Activated naive CD8-positive, alpha-beta T cell treated with anti-CD3 and anti-CD28 coated beads for 36 hours (primary cell): ENCODE measurements at places on chromosomes 11 and 22. TPM values are rescaled to one million over a fixed set of nuclear protein-coding genes. Genes with fewer than 3 reads are reported as not detected.

DNA sequence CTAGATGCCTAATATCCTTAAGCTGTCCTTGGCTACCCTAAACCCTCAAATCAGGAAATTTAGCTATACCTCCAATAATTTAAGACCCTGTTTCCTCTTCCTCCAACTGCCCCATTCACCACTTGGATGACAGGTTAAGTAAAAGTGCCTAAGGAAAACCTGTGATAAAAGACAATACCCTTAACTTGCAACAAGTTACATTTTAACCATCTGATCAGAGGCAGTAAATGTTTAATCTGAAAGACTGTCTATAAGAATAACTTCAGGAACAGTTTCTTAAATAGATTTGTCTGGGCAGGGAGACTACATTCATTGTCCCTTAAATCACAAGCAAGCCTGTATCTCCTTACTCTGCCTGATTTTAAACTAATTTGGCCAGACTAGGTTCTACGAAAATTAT is 129.1 kb downstream of the APOL5 start:
- no peak overlapping the region for H3K4me3 ChIP-seq
- no peak for DNase-seq
- H3K4me1 ChIP-seq = peaks cover 4% of the 10 kb centered on the region
- H3K36me3 ChIP-seq = no peaks in the 10 kb centered on the region

GRCh38 chr11:120424185-120424969 is 87.2 kb upstream of the GRIK4 start:
- no peak overlapping the region for H3K4me3 ChIP-seq
- peaks cover 4% of the 10 kb centered on the region for H3K36me3 ChIP-seq
- H3K27me3 ChIP-seq = no peaks in the 10 kb centered on the region
- H3K27ac ChIP-seq = no peak overlapping the region

TRPM5 gene
- total RNA-seq = not detected

GRCh38 chr11:36288442-36289225 is 590 bp downstream of the COMMD9 start:
- H3K36me3 ChIP-seq = peaks cover 6% of the 10 kb centered on the region
- H3K4me1 ChIP-seq = peaks cover 24% of the 10 kb centered on the region
- DNase-seq = no peak
- peaks cover under 1% of the 10 kb centered on the region for H3K27me3 ChIP-seq

APOBEC3G gene
- total RNA-seq = 44.2 TPM

TNNT3 gene
- total RNA-seq = 0.54 TPM

DNA sequence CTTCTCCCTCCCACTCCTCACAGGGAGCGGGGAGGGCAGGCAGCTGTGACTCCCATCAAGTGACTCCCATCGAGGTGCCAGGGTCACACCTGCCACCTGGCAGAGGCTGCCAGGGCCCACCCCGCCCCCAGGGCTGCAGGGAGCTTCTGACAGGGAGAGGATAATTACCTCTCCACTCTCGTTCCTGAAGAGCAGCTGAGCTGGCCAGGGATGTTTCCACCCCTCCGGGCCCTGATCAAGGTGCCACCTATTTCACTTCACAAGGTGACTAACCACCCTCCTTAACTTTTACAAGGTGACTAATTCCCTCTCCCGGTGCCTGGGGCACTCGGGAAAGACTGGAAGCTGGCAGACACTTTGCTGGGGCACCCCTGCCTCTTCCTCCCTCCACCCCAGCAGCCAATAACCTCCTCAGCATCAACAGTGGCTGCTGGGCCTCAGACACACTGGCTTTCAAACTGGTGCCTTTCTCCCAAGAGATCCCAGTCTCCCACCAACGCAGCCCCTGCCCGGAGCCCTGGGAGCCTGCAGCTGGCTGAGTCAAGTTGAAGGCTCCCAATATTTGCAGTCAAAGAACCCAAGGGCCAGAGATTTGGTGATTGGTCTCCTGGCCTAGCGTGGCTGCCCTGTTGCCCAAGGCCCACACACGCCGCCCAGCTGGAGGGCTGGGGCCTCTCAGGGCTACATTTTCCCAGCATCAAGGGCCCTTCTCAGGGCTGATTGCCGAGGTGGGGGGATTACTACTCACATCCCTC is 22.0 kb upstream of the MYRF start:
- H3K4me3 ChIP-seq = no peak overlapping the region
- no peaks in the 10 kb centered on the region for H3K27me3 ChIP-seq
- DNase-seq = no peak
- no peak overlapping the region for H3K27ac ChIP-seq

- H3K36me3 ChIP-seq = peaks cover 34% of the 10 kb centered on the region
- no peaks in the 10 kb centered on the region for H3K27me3 ChIP-seq
- no peak overlapping the region for H3K27ac ChIP-seq
- DNase-seq = no peak
Measured at GRCh38 chr11:60916669-60917206, 2.8 kb downstream of the TMEM109 start.

DNA sequence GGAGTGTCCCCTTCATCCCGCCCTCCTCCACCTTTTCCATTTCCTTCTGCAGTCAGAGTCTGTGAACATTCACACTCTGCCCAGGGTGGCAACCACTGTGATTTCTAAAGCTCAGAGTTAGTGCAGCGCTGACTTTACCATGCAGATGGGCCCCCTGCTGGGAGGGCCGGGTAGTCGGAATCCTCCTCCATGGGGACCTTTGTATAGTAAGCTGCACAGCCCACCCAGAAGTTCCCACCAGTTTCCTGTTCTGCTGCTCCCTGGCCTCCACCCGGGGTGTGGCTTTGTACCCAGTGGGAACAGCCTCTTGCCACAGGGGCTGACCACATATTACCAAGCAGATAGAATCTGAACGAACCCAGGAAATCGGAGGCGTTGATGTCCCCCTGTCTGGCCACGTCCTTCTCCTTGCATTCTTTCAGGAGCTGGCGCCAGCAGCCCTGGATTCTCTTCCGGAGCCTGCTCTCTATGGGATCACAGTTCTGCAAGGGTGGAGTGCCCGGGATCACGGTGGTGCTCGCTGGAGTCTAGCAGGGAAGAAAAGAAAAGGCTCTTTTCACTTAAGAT is 125.3 kb downstream of the MPPED1 start:
- no peak for DNase-seq
- H3K27ac ChIP-seq = no peak overlapping the region
- no peaks in the 10 kb centered on the region for H3K36me3 ChIP-seq
- no peaks in the 10 kb centered on the region for H3K4me1 ChIP-seq
- peaks cover 5% of the 10 kb centered on the region for H3K27me3 ChIP-seq
- H3K4me3 ChIP-seq = no peak overlapping the region

DNA sequence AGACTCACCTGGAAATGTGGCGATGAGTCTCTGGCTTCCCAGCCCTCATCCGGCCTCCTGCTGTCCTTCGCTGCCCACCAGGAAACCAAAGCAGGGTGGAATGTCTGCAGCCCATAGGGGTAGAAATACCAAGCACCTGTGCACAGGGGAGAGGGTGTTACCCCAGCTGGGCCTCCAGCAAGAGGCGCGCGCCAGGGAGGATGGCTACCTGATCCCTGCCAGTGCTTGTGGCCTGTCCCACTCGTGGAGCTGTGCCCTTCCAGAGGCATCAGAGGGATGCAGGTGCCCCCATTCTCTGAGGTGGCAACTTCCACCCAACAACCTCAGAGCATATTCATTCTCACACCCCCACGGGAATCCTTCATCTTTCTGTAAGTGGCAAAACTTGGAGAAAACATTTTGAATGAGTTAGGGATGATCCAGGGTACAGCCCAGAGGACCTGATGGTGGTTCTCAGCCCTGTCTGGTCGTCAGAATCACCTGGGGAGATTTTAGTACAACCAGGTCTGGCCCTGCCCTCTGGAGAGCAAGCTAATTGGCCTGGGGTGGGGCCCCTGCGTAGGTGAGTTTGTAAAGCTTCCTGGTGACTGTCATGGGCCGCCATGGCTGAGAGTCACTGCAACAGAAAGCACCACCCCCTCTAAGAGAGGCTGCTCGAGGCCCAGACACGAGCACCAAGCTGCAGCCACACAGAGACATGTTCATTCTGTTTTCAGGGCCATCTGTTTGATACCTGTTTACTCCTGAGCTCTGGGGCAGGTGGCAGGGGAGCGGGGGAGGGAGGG is 9.9 kb downstream of the SUN2 start:
- H3K4me3 ChIP-seq = no peak overlapping the region
- peak overlapping the region; percentile 48 for H3K27ac ChIP-seq
- peaks cover 40% of the 10 kb centered on the region for H3K4me1 ChIP-seq
- peaks cover 37% of the 10 kb centered on the region for H3K36me3 ChIP-seq
- no peak for DNase-seq

- H3K4me3 ChIP-seq = peak overlapping the region; percentile 50
- H3K27ac ChIP-seq = no peak overlapping the region
- H3K36me3 ChIP-seq = no peaks in the 10 kb centered on the region
- peaks cover 49% of the 10 kb centered on the region for H3K4me1 ChIP-seq
- peaks cover 25% of the 10 kb centered on the region for H3K27me3 ChIP-seq
Measured at GRCh38 chr22:17119481-17120202, 1.5 kb downstream of the TMEM121B start.

USH1C gene
- total RNA-seq = not detected

- no peaks in the 10 kb centered on the region for H3K27me3 ChIP-seq
- DNase-seq = peak; percentile 55
- peaks cover 42% of the 10 kb centered on the region for H3K36me3 ChIP-seq
- peaks cover 42% of the 10 kb centered on the region for H3K4me1 ChIP-seq
- H3K4me3 ChIP-seq = peak overlapping the region; percentile 91
Measured at GRCh38 chr11:67439321-67440228, 2.1 kb upstream of the PTPRCAP start.

NXPE1 gene
- total RNA-seq = not detected

DNA sequence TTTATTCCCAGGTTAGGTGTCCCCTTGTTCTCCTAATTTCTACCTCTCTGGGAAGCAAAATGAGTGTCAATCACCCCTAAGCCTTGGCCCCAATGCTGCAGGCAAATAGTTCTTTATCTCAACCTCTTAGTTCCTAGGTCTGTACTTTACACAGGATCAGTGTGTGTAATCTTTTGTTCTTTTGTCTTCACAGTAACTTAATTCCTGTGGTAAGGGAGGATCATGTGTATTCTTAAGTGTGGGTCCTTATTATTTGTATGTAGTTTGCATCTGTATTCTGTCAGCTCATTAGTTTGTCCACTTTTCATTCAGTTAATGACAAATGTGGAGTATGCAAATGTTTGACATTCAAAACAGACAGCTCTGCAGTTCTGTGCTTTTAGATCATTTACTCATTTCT is 166.7 kb downstream of the FAT3 start:
- no peak overlapping the region for H3K4me3 ChIP-seq
- no peaks in the 10 kb centered on the region for H3K4me1 ChIP-seq
- no peak overlapping the region for H3K27ac ChIP-seq
- DNase-seq = no peak
- H3K27me3 ChIP-seq = peaks cover 5% of the 10 kb centered on the region

ANKK1 gene
- total RNA-seq = 0.23 TPM

KDM4E gene
- total RNA-seq = not detected

HSCB gene
- total RNA-seq = 16.7 TPM

GRCh38 chr11:121654259-121654842 is 201.6 kb upstream of the SORL1-AS1 start:
- H3K4me3 ChIP-seq = no peak overlapping the region
- peaks cover 26% of the 10 kb centered on the region for H3K4me1 ChIP-seq
- DNase-seq = no peak
- no peak overlapping the region for H3K27ac ChIP-seq

GRCh38 chr11:115996808-115997188 is 492.6 kb upstream of the CADM1 start:
- H3K27ac ChIP-seq = no peak overlapping the region
- H3K4me1 ChIP-seq = no peaks in the 10 kb centered on the region
- DNase-seq = no peak
- peaks cover 12% of the 10 kb centered on the region for H3K27me3 ChIP-seq
- no peak overlapping the region for H3K4me3 ChIP-seq

GRCh38 chr11:88494848-88495247 is 157.3 kb upstream of the CTSC start:
- no peak overlapping the region for H3K27ac ChIP-seq
- H3K4me3 ChIP-seq = no peak overlapping the region
- no peaks in the 10 kb centered on the region for H3K27me3 ChIP-seq
- DNase-seq = no peak

DNA sequence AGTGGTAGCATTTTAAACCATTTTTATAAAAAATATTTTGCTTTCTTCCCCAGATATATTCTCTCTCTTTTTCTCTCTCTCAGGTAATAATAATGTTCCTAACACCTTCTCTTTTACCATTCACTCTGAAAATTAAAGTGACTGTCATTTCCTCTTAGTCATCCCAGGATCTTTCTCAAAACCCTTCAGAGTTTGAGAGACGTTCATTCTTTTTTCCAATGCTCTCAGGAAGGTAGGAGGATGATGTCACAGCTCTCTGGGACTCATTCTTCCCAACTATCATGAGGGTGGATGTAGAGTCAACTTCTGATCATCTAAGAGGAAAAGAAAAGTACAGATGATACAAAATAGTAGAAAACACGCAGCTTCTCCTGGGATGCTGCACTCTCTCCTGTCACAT is 60.2 kb upstream of the CRTAM start:
- no peaks in the 10 kb centered on the region for H3K27me3 ChIP-seq
- no peak for DNase-seq
- H3K36me3 ChIP-seq = peaks cover 30% of the 10 kb centered on the region
- H3K27ac ChIP-seq = peak overlapping the region; percentile 78
- H3K4me3 ChIP-seq = no peak overlapping the region

TPBGL gene
- 0.20 TPM for total RNA-seq

TP53I11 gene
- total RNA-seq = 14.0 TPM

DNA sequence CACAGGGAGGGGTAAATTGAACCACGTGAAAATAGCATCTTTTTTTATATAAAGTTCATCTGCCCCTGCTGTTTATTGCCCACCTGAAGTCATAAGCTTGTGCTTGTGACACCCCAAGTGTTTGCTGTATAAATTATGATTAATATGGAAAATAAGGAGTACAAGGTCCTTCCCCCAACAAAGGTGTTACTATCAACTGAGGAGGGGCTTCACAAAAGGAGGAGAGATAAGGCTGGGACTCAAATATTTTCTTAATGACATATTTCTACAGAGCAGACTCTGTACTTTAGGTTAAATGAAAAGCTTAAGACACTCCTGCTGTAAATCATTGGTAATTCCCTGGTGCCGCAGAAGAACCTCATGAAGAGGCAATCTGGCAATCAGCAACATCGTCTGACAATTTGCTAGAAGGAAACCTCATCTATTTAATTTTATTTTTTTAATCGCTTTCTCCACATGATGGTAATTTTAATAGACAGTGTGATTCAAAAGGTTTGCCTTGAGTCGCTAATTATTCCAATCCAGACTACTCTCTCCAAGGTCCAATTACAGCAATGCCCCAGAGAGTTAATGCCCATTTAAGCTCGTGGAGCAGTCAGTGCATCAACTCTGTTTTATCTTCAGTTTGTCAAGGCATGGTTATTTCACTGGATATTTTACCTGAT is 1432.4 kb downstream of the FAM181B start:
- no peak overlapping the region for H3K4me3 ChIP-seq
- H3K36me3 ChIP-seq = no peaks in the 10 kb centered on the region
- no peaks in the 10 kb centered on the region for H3K27me3 ChIP-seq
- H3K27ac ChIP-seq = no peak overlapping the region
- DNase-seq = no peak
